ENCODE measurements at places on chromosomes 5 and 9.
A peak's percentile ranks its signal among the peaks of the same experiment; 100 is the strongest.

- DNase-seq = peak; percentile 67
- H3K36me3 ChIP-seq = no peaks in the 10 kb centered on the region
- no peak overlapping the region for H3K27ac ChIP-seq
These were observed 2.3 kb upstream of the ZNF782 start for GRCh38 chr9:96856363-96857286.

GRCh38 chr5:9905661-9906060 is 275.5 kb upstream of the TAS2R1 start:
- no peak for DNase-seq
- H3K36me3 ChIP-seq = no peaks in the 10 kb centered on the region
- no peaks in the 10 kb centered on the region for H3K27me3 ChIP-seq
- no peaks in the 10 kb centered on the region for H3K4me1 ChIP-seq

GRCh38 chr5:161314033-161314432 is 232.5 kb downstream of the GABRB2 start:
- H3K4me3 ChIP-seq = no peak overlapping the region
- H3K4me1 ChIP-seq = no peaks in the 10 kb centered on the region
- no peaks in the 10 kb centered on the region for H3K27me3 ChIP-seq
- H3K36me3 ChIP-seq = no peaks in the 10 kb centered on the region
- H3K27ac ChIP-seq = no peak overlapping the region

GRCh38 chr5:9288234-9288633 is 257.6 kb downstream of the SEMA5A start:
- no peak overlapping the region for H3K4me3 ChIP-seq
- no peaks in the 10 kb centered on the region for H3K27me3 ChIP-seq
- no peaks in the 10 kb centered on the region for H3K36me3 ChIP-seq
- DNase-seq = no peak

DNA sequence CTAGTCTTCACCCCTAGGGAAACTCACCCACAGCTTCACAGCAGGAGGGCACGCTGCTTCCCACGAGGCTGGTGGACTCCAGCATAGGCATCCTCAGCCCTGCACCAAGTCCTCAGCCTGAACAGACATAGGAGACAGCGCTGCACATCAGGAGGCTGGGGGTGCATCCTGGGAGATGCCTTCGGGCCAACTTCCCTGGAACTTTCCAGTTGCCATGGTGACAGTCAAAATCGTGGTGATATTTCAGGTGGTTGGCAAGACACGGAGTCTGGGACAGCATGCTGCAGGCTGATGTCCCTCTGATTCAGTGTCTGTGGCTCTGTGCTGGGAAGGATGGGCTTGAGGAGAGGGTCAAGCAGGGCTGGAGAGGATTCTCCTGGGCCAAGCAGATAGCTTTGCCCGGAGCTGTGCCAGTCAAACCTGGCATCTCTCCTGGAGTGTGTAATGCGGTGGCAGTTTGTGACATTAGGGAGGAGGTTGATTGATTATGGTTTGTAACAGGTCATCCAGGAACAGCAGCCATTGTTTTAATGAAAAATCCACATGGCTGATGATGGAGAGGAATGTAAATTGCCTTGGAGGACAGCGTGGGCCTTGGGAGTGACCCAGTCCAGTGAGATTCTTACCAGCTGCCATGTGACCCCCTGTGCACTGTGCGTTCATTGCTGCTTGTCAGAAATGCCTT is 35.6 kb upstream of the SEMA4D start:
- no peak for DNase-seq
- no peaks in the 10 kb centered on the region for H3K36me3 ChIP-seq
- H3K4me1 ChIP-seq = no peaks in the 10 kb centered on the region
- H3K27me3 ChIP-seq = peaks cover 17% of the 10 kb centered on the region

Data from IMR-90 (cell line).